AG09309 (cell line): ENCODE measurements at places on chromosomes 1 and 21.

GRCh38 chr21:31650930-31651329, 8.6 kb upstream of the SOD1 start:
- no peak for DNase-seq

GRCh38 chr1:39262802-39263201, 58.3 kb downstream of the MACF1 start:
- no peak for DNase-seq

DNA sequence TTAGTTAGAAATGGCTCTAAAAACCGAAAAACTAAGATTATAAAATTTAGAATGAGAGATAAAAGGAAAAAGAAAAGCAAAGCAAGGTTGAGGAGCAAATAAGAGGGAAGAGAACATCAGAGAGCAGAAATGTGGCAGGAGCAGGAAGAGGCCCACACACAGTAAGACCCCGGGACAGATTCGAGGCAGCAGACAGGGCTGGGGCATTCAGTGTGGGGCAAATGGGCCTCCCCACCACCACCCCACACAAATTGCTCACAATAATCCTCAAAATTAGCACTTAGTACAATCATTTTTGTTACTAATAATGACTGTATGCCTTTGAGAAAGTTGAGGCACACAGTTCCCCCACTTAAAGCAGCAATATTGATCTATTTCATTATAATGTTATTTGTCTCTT, 17.1 kb upstream of the SLC44A3 start:
- no peak for DNase-seq

DNA sequence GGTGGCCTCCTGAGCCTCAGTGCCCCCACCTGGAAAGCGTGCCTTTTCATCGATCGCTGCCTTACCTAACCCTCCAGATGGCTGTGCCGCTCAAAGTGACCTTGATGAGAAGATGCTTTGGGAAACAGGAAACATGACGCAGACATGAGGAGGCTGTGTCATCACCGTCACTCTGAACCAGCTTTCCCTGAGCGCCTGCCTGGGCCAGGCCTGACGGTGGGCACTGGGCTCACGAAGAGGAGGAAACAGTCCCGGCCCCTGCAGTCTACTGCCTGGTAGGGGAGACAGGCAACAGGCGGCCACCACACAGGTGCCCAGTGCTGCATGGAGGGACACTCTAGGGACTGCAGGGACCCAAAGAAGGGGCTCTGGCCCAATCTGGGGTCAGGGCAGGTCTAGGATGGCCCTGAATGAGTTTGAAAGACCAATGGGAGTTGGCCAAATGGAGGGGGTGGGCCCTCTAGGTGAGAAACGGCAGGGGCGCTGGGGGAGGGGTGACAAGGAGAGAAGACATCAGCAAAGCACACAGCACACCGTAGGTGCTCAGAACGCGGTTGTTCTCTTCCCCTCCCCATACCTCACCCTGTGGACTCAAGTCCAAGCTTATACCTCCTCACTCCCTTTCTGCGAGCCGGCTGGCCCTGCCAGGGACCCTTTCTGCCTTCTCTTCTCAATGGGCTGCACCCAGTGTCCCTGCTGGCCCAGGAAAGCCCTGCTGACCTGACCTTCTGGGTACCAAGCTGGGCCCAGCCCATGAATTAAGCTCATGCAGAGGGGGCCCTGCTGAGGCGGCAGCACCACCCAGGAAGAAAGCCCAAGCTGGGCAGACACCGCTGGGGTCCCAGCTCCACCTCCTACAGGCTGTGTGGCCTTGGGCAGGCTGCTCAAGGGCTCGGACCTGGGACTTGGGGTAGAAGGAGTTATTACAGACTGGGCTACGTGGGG, 44.9 kb downstream of the GLIS1 start:
- no peak for DNase-seq

DNA sequence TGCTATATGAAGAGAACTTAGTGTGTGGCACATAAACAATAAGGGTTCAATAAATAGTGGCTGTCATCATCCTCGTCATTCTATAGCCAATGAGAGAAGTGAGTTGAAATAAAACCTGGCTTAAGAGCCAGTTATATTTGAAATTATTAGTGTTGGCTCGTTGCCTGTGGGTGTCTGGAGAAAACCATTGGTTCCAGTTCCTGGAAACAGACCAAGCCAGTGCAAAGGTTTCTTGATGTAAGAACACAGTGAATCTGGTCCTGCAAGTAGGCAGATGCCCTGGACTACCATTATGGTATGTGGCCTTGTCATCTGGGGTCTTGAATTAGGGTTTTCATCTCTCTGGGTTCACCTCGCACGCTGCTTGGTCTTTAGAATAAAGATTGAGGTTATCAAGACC, 43.3 kb downstream of the URB2 start:
- no peak for DNase-seq

GRCh38 chr1:69688193-69688592, 120.5 kb downstream of the LRRC7 start:
- DNase-seq = no peak

GRCh38 chr21:40602080-40602479, 244.9 kb downstream of the DSCAM start:
- DNase-seq = no peak

GRCh38 chr1:6396998-6397397, 3.4 kb upstream of the ACOT7 start:
- DNase-seq = no peak

DNA sequence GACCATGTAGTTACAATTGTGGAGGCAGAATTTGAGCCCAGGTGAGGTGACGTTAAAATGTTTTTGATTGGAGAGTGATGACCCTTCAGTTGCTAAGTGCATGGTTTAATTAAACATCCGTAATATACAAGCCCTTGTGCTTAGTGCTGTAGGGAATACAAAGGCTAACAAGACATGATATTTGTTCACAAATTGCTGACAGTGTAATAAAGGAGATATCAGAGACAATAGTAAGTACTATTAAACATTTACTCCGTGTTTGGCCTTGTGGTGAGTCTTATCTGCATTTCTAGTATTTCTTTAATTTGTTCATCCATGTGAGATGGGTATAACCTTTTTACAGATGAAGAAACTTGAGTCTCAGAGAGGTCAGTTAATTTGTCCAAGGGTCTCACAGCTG, 37.9 kb downstream of the RLF start:
- DNase-seq = no peak

DNA sequence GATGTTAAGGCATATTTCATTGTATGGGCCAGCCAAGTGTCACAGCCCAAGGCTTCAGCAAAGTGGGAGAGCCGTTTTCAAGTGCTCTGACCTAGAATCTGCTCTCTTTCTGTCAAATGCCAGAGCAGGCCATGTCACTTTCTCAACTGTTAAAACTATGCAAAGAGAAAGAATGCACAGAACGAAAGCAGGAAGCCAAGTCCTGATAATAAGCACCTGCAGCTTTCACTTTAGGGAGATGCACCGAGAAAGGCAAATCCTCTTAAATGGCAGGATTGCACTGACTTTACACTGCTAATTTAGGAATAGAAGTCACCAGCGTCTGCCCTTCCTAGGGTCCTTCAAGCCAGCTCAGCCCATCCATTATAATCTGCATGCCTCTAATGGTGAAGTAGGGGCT, 49.2 kb upstream of the NTPCR start:
- DNase-seq = no peak

- DNase-seq = no peak
These were observed 18.6 kb downstream of the CD247 start for GRCh38 chr1:167499664-167500101.

DNA sequence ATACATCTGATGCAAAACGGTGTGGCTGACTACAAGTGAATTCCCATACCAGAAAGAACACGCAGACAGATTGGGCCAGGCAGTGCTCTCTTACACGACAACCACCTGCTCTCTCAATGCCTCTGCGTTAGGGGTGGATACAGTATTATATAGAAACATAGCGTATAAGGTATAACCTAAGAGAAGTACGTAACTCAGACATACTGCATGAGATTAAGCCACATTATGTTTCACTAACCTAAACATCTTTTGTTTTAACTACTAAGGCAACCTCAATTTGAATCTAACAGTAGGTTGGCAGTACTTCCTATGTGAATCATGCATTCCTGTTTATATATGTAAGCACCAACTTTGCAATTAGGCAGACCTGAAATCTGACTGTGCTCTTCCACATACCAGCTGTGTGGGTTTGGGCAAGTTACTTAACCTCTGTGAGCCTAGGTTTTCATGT, 58.1 kb upstream of the COA6 start:
- no peak for DNase-seq

GRCh38 chr1:187691439-187691838, 862.7 kb downstream of the PLA2G4A start:
- no peak for DNase-seq

- no peak for DNase-seq
These were observed 1.7 kb upstream of the ACTRT2 start for GRCh38 chr1:3019516-3020051.

DNA sequence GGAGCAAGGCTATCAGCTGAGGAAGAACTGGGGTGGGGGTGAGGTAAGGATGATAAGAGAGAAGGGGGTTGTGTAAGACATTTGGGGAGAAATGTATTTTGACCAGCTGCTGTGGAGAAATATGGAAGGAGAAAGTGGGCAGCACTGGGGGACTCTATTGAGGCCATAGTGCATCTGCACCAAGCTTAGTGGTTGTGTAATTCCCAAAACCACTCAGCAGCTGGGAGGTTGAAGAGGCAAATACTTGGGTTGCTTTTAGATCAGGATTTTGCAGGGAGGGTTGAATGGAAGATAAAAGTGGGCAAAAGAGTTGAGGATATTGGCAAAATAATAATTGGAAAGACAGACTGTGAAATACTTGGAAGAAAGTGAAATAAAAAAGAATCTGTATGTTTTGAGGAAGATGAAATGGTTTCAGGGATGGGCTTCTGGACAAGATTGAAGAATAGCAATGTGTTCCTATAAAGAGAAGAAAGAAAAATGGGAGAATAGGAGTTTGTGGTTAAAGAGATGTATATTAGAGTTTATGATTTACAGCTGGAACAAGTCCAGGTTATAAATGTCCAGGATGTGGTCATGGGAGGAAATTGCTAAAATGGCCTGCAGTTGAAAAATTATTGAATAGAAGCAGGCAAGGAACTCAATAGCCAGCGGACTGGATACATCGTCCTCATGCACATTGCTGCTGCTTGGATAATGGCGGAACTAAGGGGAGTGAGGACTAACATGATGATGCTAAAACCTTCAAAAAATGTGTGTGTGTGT, 162.7 kb downstream of the DNM3 start:
- DNase-seq = no peak

DNA sequence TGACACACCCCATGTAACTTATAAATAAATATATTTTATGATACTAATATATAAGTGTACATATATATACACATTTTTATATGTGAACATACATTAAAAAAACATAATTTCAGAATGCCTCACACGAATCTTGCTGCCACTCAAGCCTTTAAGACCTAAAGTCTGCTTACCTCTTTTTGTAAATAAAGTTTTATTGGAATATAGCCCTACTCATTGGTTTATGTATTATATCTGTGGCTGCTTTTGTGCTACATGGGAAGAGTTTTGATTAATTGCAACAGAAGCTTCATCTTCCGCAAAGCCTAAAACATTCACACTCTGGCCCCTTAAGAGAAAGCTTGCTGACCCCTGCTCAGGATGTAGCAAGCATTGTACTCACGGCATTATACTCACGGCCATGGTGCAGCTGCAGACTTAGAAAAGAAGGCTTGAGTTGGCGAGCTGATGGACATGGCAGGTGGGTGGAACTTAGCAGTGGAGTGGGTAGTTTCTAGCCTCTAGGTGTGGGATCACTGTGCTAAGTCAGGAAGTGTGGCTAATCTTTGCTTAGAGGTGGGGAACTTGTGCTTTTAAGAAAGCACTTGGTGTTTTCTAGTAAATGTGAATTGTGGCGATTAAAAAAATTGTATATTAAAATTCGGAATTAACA, 80.8 kb downstream of the DYRK1A start:
- DNase-seq = no peak

DNA sequence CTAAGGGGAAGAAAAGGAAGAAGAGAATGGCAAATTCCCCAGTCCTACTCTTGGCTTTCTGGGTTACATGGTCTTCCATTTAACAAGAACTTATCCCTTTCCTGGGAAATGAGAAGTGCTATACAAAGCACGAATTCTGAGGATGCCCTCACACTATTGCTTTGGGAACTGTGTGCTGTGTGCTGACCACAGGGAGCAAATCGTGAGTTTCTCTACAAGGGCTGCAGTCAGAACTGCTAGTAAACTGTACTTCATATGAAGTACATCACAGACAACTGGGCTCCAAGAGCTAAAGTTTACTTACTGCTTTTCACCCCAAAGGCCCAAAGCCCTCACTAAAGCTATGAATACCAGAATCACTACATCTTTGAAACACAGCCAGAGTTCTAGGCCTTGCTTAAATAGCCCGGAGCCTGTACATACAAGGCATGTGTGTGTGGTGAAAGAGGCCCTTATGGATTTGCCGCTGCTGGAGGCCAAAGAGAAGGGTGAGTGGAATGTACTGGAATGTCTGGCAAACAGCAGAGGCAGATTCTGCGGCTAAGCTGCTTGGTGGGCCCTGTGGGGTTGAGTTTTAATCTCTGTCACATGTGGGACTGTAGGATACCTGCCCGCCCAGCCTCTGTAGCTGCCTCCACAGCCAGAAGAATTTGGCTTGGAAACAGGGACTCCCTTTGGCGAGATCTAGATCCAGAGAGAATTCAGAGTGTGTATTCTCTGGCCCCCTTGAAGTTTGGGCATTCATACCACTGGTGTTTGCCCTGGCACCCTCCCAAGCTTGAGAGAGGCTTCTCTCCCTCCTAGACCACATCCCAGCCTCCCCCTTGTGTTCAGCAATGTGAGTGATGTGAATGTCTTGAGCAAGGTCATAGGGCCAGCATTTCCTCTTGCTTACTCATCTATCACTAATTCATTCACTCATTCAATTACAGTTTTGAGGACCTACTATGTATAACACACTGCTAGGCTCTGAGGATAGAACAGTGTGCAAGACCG, 21.9 kb upstream of the TRIM67 start:
- DNase-seq = peak; percentile 79

GRCh38 chr1:215731699-215732098, 164.6 kb downstream of the KCTD3 start:
- DNase-seq = no peak

GRCh38 chr1:62228883-62229187, 34.2 kb downstream of the L1TD1 start:
- no peak for DNase-seq

DNA sequence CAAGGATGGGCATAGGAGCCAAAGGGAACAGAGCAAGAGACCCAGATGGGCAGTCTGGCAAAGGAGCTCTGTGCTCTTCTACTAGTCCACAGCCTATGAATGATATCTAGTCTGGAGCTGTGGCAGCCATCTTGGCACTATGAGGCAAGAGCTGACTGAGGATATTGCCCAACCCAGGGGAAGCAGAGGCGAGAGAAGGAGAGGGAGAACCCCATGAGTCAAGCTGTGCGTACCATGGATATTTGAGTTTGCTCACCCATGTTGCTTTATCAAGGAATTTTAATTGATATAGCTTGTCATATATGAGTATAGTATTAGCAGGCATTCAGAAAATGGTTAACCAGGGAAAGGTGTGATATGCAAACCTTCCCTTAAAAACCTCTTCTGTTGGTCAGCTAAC, 420.9 kb downstream of the PRDM2 start:
- no peak for DNase-seq

- no peak for DNase-seq
These were observed 922.1 kb downstream of the AMY1C start for GRCh38 chr1:104671684-104672353.

GRCh38 chr1:220077887-220078286, 11.7 kb downstream of the BPNT1 start:
- DNase-seq = no peak

GRCh38 chr1:156750191-156750672, 1.2 kb downstream of the HDGF start:
- DNase-seq = no peak
